ENCODE measurements at places on chromosomes 5 and 9.

DNA sequence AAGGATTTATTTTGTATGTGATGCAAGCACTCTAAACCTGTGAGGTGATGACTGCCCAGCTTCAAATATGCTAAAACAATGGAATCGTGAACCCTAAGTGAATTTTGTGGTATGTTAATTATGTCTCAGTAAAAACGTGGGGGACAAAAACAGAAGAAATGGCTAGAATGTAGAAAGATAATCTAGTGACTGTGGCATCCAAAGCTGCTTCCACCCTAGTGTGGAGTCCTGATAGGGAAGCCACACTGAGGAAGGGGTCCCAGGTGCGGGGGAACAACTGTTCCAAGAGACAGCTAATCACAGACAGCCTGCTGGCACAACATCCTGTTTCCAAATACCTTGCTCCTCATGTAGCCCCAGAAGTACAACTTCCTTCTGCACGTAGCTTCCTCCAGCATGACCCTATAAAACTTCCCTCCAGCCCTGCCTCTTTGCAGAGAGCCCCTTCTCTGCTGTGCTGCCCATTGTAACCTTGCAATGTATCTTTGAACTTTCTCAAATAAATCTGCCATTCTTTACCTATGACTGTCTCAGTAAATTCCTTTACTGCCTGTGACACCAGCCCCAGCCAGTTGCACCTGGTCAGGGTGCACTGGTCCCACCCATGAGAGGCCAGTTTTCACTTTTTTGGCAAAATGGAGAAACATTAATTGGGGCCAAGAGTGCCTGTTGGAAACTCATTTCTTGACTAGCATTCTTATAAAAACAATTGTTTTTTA is 4.9 kb downstream of the GMCL2 start:
- DNase-seq = no peak

DNA sequence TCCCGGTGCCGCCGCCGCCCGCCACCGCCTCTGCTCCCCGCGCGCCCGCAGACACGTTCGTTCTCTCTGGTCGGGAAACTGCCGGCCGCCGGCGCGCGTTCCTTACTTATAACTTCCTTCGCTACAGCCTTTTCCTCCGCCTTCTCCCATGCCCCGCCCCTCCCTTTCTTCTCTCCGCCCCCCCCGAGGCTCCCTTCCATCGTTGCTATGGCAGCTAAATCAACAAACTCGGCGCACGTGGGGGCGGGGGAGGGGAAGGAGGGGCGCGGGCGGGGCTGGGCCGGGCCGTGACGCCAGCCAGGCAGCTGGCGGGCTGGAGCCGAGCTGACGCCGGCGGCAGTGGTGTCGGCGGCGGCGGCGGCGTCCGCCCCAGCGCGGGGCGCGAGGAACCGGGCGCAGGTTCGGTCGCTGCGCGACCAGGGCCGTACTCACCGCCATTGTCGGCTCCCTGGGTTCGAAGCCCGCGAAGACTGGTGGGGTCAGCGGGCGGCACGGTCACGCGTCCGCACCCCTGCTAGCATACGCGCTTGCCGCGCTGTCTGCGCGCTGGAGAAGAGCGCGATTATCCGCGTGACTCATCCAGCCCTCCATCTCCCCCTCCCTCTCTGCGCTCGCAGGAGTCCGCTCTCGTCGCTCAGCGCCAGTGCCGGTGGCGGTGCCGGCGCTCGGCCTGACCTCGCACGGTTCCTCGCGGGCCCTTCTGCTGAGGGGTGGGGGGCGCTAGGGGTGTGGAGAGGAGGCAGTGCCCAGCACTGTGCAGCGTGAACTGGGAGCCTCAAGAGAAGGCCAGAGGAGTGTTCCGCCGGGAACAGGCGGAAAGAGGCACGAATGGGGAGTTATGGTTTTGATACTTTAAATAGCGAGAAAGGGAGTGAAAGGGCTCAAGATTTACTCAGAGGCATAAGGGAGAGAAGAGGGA is at the start of gene KLF4:
TSS of gene KLF4 (minus strand) at position 83 of the 919 bp plus-strand sequence. CDS start 597 bp downstream, outside the sequence.
- peak; percentile 28 for DNase-seq

- no peak for DNase-seq
Measured at GRCh38 chr5:17878541-17878940, 244.3 kb downstream of the TAF11L14 start.

- no peak for DNase-seq
Measured at GRCh38 chr5:173039964-173040363, 16.2 kb upstream of the CREBRF start.

DNA sequence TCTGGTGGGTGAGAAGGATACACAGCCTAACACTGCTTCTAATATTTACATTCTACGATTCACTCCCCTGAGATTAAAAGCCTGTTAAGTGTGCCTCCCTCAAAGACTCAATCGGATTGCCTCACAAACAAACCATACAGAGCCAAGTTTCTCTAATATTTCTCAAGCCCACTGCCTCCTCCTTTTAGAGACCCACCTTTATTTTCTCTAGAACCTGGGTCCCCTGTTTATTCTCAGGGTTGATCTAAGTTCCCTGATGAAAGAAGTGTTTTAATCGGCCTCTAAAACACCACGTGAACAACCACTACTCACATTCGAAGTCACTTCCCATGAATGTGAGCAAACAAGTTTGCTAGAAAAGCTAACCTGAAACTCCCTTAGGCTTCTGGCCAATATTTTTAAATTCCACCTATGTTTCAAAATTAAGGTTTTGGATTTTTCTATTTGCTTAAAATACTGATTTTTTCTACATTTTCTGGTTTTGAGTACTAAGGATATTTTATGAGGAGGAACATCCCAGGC is 76.5 kb downstream of the GLIS3 start:
- DNase-seq = no peak

DNA sequence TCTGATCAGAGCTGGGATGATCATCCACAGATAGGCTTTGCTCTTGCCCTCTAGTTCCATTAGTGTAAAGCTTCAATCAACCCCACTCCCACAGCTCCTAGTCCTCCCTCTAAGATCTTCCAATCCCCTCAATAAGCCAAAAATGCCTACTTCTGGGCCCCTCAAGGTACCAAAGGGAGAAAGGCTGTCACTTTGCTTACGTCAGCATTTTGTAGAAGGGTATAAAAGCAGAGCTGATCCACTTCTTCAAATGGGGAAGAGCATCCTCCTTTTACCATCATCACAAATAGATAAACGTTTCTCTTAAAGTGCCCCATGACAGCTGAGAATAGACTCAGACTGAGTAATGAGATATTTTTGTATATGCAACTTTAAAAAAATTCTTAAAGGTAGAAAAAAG is 13.1 kb upstream of the ADGRV1 start:
- no peak for DNase-seq

- no peak for DNase-seq
Measured at GRCh38 chr5:36059571-36060419, 6.9 kb downstream of the UGT3A2 start.

DNA sequence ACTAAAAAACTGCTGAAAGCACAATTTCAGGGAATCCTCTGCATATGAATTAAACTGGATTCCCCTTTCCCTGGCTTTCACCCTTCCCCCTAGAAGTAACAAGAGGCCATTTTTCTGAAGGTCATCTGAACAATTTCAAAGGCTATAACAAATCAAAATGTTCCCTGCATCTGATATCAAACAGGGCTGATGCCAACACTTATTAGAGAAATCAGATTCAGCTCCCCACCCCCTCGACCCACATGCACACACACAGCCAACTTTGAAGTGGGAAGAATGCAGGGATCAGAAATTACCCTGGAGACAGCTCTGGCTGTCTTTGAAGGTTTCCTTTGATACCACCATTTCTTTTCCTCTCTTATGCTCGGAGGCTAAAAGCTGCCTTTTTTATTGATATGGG is 149.0 kb upstream of the RAPGEF1 start:
- no peak for DNase-seq

- DNase-seq = no peak
Measured at GRCh38 chr9:138047469-138048040, 170.0 kb downstream of the CACNA1B start.

Measured in activated CD4-positive, alpha-beta T cell treated with anti-CD3 and anti-CD28 coated beads, Interleukin-2, amount 50 U/mL, for 4 hours (primary cell).